ENCODE measurements at places on chromosomes 12 and 14.

GRCh38 chr14:76612654-76613053 is 148.6 kb upstream of the VASH1 start:
- DNase-seq, result no peak

DNA sequence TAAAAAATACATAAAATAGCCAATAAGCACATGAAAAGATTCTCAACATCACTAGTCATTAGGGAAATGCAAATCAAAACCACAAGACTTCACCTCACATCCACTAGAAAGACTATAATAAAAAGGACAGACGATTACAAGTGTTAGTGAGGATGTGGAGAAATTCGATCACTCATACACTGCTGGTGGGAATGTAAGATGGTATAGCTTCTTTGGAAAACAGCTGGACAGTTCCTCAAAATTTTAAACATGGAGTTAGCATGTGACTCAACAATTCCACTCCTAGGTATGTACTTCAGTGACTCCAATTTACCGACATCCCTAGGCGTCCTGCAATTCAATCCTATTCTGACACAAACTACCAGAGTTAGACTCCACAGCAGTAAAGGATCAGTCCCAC is 13.7 kb downstream of the TRIM9 start:
- no peak for DNase-seq

GRCh38 chr12:56839915-56840325 is 76.8 kb downstream of the HSD17B6 start:
- DNase-seq, result no peak

DNA sequence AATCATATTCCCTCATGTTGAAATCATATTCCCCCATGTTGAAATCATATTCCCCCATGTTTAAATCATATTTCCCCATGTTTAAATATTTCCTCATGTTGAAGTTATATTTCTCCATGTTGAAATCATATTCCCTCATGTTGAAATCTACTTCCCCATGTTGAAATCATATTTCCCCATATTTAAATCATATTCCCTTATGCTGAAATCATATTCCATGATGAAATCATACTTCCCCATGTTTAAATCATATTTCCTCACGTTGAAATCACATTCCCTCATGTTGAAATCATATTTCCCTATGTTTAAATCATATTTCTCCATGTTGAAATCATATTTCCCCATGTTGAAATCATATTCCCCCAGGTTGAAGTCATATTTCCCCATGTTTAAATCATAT is 34.6 kb upstream of the ADGRD1 start:
- DNase-seq, result no peak

- DNase-seq, result no peak
Observed at GRCh38 chr12:85466890-85467289, 186.9 kb downstream of the ALX1 start.

- no peak for DNase-seq
Observed at GRCh38 chr12:67826148-67826547, 163.1 kb upstream of the IFNG-AS1 start.

DNA sequence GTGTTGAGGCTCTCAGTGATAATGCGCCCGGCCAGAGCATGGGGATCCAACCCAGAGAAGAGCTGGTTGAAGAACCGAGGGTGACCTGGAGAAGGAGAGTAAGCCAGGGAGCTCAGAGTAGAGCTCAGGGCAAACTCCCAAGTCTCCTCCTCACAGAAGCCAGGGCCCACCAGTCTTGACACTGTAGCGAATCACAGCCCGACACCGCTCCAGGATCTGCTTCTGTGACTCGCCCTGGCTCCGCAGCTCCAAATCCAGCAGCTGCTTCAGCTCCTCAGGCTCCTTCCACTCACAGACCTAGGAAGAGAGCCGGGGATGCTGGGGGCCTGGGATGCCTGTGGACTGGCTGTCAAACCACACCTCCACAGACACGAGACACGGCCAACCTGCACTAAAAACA is 8.2 kb upstream of the ZNF740 start:
- DNase-seq, result no peak

DNA sequence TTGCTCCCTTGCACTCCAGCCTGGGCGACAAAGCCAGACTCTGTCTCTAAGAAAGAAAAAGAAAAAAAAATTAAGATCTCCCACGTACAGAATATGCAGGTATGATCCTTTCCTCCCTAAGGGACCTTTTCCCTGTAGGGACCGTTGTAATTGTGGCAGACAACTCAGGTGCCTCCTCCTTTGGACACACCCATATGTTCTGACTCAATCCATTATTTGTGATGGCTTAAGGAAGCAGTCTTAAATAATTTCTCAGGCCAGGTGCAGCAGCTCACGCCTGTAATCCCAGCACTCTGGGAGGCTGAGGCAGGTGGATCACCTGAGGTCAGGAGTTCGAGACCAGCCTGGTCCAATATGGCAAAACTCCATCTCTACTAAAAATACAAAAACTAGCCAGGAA is 53.1 kb downstream of the TMCC3 start:
- no peak for DNase-seq

- DNase-seq, result no peak
Observed at GRCh38 chr14:39847194-39847593, 415.0 kb upstream of the FBXO33 start.

DNA sequence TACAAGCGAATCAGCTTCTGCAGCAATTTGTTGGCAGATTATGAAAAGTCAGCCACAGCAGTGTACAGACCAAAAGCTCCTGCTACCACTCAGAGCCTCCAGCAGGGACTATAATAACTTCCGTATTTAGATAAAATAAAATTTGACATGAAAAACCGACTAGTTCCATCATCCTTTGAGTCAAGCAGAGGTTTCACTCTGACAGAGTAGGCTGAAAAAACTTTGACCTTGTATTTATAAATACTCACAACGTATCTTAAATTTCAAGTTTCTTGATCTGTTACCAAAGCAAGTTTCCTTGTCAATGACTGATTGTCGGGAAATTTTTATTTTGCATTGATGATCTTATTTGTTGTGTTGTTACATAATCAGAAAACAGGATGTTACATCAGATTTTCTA is 283.4 kb downstream of the DAD1 start:
- no peak for DNase-seq

DNA sequence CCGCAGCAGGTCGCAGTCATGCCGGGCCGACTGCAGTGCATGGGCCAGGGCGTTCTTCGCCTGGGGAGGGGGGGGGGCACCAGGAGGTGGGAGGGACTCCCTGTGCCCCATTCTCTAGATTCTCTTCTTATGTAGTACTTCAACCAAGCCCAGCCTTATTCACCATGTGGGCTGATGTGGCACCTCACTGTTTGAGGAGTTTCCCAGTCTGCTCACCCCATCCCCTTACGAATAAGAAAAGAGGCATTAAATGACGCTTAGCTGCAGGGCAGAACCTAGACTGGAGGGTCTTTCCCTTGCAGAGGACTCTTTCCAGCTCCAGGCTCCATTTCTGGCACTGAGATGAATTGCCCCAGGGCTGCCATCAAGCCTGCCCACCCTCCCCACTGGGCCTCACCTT is 12.2 kb downstream of the CMTM5 start:
- no peak for DNase-seq

DNA sequence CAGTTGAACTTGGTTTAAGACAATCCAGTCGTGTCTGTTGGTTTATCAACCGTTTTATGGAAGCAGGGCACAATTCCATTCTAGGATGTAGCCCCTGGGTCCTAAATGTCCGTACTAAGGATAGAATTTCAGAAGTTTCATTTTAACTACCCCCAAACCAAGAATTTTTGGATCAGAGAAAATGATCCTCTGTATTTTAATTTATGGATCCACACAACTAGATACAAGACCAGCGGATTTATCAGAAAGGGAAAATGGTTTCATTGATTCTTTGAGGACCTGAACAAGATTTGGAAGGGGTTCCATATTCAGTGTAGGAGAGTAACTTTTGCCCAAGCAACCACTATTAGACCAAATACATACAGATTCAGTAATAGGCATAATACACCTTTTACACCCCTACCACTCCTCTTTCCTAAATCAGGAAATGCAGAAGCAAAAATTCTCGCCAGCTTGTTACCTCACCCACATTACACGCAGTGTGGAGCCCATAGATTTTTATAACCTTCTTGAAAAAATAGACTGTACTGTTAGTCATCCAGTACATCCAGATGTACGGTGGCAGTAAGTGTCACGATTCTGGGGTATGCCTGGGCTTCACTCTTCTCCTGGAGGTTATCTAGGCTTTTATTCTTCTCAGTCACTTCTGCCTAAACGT is 1.4 kb upstream of the FBXL14 start:
- no peak for DNase-seq

DNA sequence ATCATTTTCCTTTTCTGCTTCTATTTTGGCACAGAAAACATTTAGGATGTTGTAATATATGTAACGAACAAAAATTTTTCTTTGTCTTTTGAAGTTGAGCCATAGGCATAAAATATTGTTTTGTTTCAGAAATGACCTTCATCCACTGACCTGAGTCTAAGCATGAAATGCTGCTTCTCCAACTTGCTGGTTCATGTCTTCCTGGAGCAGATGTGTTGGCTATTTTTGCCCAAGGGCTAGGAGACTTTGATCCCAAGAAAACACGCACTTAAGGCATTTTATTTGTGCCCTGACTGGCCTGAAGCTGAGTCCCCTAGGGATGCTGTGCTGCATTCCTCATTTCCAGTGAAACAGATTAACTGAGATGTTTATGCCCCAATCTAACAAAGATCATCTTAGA is 27.2 kb upstream of the ALG10B start:
- no peak for DNase-seq

- no peak for DNase-seq
Observed at GRCh38 chr14:66046035-66046434, 440.1 kb upstream of the CCDC196 start.

DNA sequence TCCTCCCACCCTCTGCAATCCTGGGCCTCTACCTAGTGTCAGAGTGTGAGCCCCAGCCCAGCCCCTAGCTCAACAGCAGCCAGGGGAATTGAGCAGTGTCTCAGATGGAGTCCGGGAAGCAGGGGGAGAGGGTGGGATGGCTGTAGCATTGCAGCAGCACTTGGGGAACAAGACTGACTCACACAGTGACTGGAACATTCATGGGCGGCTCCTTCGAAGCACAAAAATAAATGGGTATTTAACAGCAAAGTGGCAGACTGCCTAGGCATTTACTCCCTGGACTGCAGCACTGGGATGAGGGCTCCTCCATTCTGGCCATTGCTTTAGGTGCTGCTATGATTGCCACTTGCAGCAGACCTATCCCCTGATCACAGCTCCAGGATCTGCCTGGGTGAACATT is 46.0 kb upstream of the STK38L start:
- DNase-seq, result no peak

DNA sequence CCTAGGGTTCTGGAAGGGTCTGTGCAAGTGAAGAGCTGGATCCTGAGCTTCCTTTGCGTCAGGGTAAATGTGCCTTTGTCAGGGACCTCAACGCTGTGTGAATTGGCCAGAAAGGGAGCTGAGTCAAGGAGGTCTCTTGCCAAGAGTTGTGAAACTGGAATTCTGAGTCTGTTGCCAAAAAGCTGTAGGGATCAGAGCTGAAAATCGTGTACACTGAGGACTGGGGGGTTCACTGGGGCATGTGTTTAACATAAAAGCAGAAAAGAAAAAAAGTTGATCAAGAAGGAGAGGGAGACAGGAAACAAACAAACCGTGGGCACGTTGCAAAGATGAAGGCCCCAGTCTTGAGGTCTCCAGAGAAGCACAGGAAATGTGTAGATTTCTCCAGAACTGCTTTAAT is 1081.5 kb downstream of the VRK1 start:
- no peak for DNase-seq

DNA sequence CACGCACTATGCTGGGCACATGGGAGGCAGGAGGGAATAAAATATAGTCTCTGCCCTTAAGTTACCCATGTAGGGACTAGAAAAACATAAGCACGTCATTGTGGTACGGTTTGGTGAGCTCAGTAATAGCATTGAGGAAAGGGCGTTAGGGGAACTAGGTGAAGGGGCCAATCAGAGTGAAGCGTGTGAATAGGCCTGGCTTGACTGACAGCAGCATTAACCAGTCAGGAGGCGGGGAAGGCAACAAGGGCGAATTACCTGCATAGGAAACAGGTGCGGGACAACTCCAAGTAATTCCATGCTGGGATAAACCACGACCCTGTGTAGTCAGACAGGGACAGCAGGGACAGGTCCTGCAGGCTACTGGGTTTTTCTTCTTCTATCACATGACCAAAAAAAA is 107.7 kb downstream of the UNC79 start:
- no peak for DNase-seq

DNA sequence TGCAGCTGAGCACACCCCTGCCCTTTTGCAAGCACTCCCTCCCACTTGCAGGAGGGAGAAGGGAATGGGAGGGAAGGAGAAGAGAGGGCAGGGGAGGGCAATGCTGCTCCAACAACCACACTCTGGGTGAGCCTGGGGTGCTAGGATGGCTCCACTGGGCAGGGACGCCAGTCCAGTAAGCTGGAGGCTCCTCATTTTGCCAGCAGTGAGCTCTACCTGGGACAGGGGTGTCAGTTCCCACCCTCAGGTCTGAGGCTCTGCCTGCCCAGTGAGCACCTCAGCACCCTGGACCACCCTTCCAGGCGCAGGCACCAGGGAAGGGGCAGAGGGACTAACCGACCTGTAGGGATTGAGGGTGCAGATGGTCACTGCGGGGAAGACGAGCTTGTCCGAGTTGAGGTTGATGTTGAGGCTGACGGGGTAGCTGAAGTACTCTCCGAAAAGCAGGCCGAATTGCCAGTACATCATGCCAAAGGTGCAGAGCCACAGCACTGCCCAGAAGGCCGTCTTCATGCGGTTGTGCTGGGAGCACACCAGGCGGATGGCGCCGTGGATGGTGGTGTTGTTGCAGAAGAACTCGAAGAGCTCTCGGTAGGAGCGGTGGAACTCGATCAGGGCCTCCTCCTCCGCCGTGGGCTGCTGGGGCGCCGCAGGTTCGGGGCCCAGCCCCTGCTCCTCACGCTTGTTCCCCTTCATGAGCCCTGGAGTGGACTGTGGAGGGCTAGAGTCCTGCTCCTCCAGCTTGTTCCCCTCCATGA is 1.2 kb downstream of the SCNN1A start:
- no peak for DNase-seq

DNA sequence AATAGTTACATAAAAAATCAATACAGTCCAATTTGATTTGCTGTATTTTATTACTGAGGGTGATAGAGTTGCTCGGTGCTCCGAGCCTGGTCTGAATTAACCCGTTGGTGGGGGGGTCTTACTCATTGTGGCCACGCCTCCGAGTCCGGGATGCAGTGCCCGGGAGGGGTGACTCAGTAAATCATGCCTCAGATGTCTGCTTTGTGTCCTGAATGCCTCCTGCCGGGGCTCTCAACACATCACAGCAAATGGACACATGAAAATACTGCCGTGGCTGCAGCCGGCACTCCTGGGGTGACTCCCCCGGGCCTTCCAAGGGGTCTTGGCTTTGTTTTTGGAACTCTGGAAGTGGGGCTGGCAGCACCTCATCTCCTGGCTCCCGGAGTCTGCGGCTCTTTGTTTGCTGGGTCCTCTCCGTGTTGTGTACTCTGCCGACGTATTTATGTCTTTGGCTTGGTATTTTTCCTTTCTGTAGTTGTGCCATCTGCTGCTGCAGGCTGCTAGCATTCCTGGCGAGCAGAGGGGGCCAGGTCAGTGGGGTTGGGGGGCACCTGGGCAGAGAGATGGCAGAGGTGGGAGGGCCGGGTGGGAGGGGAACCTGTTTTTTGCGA is 129.0 kb downstream of the AACS start:
- no peak for DNase-seq
